ENCODE measurements at places on chromosomes 2 and 18. TPM values are rescaled to one million over a fixed set of nuclear protein-coding genes. Genes with fewer than 3 reads are reported as not detected.

Gene LOXHD1
- total RNA-seq: not detected

Gene GAREM1
- total RNA-seq: 2.8 TPM

Gene RAPH1
- total RNA-seq: 7.7 TPM

Gene CMPK2
- 2.7 TPM for total RNA-seq

DNA sequence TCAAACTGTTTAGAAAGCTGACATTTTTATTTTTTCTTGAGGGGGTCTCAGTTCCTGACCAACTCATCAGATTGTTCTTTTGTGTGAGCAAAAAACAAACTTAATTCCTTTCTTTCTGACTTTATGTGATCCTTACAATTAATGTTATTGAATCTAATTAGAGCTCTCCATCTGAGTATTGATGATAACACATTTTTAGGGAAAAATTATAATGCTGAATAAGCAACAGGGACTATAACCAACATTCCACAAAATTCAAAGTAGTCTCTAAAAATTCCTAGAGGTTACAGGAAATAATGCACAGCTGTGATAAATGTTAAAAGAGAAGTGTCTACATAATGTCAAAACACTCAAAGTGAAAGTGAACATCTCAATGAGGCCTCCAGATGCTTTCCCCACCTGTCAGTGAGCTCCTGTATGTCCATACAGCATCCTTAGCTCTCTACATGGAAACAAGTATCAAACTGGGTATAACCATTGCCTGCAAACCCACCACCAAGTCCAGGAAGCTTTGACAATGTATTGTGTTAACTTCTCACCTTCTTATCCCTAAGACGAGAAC lies 786.0 kb upstream of the SLC39A10 start:
- no peak for DNase-seq

- no peak for DNase-seq
Measured at GRCh38 chr2:230225486-230225885, at the start of gene SP140. Gene SP140 (plus strand): TSS chr2:230225736. CDS start chr2:230225845, 109 bp downstream.

- no peak for DNase-seq
Measured at GRCh38 chr2:8606649-8607550, 75.0 kb upstream of the ID2 start.

DNA sequence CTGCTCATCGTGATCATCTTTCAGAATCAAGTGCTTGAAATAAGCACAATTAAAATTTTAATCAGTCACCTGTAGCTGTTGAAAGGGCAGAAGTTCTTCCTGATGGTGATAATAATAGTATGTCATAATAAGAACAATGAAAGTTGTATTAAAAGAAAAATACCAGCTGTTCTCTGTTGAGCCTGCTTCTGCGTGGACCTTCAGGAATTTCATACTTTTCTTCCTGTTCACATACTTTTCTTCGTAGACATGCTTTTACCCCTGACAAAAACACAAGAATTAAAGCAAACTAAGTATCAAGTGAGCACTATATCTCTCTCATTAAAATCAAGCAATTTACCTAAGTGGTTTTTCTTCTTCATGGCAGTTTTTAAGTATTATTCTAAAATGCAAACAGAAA lies 79.2 kb downstream of the BARD1 start:
- DNase-seq: no peak

Data from HT1080 (cell line).